ENCODE measurements at places on chromosomes 3 and 15.

DNA sequence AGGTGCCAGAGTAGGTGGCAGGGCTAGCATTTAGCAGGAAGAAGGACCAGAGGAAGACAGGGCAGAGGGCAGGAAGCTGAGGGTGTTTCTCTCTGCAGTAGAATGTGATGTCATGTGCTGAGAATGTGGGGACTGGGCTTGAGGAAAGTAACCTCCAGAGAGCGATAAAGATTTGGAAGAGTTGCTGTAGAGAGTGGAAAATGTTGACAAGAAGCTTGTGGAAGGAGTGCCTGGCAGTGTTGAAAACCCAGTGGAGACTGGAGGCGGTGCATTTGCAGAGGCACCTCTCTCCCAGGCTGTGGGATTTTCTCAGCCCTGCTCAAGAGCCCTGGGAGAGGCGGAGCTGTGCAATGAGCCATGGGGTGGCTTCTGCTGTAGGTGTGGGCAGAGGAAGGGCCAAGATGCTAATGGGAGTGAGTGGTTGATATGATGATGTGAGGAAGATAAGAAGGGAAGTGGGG lies 54.8 kb downstream of the MESD start:
- DNase-seq, result no peak

GRCh38 chr3:9914559-9915253 lies 2.2 kb upstream of the IL17RC start:
- peak; percentile 10 for DNase-seq

- DNase-seq, result no peak
Observed at GRCh38 chr15:87167706-87168105, 1088.0 kb downstream of the AGBL1 start.

- peak; percentile 33 for DNase-seq
Observed at GRCh38 chr3:58307639-58308215, 1.4 kb downstream of the HTD2 start.

GRCh38 chr3:112247900-112248299 lies 46.1 kb downstream of the SLC9C1 start:
- DNase-seq, result no peak

DNA sequence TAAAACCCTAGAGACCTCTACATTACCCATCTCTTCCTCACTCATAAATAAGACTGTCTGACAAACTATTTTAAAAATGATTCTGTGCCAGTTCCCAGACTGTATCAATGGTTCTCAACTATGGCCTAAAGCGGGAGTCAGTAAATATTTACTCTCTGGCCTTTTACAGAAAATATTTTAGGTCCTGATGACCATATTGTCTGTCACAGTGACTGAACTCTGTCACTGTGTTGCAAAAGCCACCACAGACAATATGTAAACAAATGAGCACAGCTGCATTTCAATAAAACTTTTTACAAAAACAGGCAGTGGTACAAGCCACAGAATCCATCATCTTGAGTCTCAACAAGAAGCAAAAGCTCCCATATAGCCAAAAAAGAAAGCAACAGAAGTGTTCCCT lies 45.4 kb downstream of the PLOD2 start:
- DNase-seq, result no peak

DNA sequence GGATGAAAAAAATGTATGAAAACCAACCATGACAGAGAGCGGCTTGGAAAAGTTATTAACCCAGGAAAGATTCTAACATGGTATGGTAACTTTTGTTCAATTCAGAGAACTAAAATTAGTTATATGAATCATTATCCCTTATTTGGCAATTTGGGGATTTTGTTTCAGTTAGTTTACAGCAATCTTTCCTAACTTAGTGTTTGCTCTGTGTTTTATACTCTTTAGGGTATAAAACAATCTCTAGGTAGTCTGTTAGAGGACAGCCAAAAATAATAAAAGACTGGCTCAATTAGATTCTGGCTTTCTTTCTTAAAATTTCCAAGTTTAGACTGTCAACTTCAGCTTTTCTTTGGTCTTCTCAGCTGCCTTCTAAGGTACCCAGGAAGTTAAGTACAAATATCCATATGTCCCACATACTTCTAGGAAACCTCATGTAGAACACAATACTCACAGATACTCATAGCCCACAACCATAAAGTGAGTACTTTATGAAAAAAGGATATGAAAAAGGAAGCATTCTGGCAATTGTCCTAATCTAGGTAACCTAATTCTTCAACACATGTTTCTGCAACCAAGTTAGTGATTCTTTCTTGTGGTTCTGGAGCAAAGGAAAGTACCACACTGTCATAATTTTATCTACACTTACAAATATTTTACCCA lies 849.3 kb downstream of the ROBO1 start:
- DNase-seq, result no peak

GRCh38 chr15:101093958-101094357 lies 157.9 kb downstream of the CHSY1 start:
- no peak for DNase-seq

DNA sequence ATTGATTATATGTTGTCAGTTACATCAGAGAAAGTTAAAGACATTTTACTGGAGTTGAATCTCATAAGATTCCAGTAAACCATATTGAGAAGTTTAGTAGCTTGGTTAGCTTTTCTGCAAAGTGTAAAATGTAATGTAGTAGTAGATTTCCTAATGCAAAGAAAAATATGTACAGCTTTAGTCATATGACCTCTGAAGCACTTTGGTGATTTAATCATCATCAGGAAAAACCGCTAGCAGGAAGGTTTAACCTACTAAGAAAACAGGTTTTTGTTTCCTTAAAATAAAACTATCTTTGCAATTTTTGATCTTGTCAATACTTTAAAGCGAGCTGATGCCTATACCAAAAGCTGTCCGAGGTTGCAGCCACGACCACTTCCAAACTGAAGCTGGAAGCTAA lies 364.6 kb upstream of the ZNF385D start:
- DNase-seq, result no peak

GRCh38 chr3:49406571-49407565 lies 4.9 kb downstream of the RHOA start:
- no peak for DNase-seq

DNA sequence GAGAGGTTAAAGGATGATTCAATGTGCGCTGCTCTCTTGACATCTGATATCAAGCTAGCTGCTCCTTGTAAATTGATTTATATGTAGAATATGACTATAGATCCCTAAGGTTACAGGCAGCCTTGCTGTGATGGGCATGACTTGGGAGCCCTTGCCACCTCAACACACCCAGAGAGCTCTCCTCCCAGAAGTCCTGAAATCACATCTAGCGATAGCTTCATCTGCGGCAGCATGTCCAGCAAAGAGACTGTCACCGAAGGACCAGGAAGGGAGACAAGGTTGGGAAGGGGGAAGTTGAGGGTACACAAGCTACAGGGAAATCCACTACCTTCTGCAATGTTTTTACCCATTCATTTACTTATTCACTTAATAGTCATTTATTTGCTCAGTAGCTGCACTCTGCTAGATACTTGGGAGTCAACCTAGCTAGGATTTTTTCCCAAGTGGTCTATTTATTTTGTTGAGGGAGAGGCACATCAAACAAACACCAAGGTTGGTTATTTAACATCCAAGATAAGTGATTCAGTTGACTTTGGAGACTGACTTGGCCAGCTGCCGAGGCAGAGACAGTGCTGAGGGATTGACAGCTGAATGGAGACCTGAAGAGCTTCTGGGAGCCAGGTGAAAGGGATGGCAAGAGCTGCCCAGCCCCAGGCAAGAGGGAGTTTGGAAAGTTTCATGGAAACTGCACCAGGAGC lies 205.8 kb upstream of the IL12A start:
- DNase-seq, result no peak

- no peak for DNase-seq
Observed at GRCh38 chr3:25091934-25092333, 336.1 kb upstream of the RARB start.

GRCh38 chr3:194837457-194838127 lies 151.9 kb downstream of the FAM43A start:
- no peak for DNase-seq

DNA sequence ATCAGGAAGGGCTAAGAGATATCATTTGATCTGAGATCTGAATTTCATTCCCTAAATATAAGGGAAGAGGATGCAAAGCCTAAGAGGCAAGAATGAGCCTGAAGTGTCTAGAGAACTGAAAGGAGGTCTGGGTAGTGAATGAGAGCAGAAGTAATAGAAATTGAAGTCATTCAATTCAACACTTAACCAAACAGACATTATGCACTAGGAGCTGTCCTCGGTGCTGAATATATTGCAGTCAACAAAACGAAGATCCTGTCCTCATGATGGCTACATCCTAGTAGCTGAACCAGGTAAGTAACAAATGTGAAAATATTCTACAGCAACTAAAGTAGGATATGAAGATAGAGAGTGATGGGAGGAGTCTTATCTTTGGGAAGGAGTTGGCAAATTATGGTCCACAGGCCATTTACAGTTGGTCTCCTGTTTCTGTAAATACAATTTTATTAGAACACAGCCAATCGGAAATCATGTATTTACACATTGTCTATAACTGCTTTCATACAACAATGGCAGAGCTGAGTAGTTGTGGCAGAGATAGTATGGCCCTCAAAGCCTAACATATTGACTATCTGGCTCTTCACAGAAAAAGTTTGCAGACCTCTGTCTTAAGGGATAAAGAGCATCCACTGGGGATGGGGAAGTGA lies 192.9 kb upstream of the CADPS start:
- DNase-seq, result no peak

DNA sequence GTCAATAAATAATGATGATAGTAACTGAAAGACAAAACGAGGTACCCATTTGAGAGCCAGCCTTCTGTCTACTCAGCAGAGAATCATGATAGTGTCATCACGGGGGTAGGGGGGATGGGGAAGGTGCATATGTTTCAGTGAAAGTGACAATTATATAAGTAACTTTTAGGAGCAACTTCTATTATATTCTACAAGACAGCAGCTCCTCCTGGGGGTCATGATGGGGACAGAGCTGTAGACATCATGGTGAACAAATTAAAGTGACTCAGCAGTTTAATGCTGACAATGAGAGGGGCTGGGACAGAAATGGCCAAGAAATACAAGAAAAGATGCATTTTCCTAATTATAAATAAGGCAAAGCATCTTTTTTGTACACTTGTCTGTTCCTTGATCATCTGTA lies 11.8 kb downstream of the CAPN3 start:
- no peak for DNase-seq

- peak; percentile 65 for DNase-seq
Observed at GRCh38 chr3:171809861-171810628, at the start of gene PLD1. TSS of gene PLD1 (minus strand) at chr3:171810483. CDS start at chr3:171738051, 72,432 bp downstream.

GRCh38 chr15:36356466-36356865 lies 223.0 kb upstream of the CDIN1 start:
- DNase-seq, result no peak

DNA sequence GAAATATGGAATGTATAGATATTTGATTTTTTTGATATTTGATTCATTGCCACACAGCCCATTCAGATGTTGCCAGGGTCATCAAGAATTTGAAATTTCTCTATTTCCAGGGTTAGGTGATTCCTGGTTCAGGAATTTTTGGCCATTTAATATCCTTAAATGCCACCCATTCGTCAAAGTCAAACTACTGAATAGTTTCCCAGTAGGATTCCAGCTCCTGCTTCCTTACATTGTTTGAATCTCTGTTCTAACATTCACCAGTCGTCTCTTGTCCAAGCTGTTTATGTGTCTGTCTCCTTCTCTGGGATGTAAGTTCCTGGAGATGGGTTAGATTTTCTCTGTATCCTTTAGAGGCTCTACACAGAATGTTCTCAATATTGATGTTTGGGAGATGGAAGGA lies 124.9 kb upstream of the TLE3 start:
- no peak for DNase-seq

DNA sequence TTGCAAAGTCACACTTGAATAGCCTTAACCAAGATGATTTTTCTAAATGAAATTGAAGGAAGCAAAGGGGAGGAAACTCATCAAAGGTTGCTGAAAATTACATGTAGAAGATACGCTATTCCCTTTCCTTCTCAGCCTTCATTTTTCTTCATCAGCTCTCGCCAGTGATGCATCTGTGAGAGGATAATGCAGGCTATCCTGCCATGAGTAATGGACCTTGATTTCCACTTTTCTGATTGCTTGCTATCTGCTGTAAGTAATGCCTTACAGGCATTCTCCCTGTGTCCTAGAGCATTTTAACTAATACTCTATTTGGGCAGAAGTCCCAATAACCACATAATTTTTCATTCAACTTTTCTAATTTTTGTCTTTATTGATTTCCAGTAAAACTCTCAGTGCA lies 162.6 kb downstream of the BBX start:
- DNase-seq, result no peak

GRCh38 chr3:173249457-173249856 lies 108.4 kb upstream of the SPATA16 start:
- DNase-seq, result no peak

- DNase-seq, result no peak
Observed at GRCh38 chr15:51089041-51089440, 5.7 kb downstream of the TNFAIP8L3 start.

GRCh38 chr15:34336231-34336990 lies 1.2 kb downstream of the SLC12A6 start:
- no peak for DNase-seq

GRCh38 chr3:124962403-124962940 lies 27.9 kb upstream of the MUC13 start:
- DNase-seq, result no peak

DNA sequence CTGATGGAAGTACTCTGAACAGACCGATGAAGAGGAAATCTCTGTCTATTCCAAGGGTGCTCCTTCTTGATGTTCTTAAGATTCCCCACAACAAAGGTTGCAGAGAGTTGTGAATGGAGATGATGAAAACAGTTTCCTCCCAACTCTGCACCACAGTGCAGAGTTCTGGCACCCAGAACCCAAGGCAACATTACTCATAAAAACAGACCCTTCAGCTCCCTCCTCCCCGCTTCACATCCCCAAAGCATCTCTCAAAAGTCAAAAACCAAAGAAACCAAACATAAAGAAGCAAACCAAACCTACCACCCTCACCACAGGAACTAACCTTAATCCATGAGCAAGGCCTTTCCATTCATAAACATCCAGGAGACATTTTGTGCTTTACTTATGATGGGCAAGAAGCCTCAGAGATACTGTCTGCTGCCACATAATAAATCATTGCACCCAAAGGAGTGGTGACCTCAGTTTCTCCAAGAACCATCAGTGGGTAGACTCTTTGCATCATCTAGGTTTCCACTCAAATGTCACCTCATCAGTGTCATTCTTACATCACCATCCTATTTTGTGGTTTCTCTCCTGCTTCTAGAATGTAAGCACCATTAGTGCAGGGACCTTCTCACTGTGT lies 13.2 kb downstream of the PCOLCE2 start:
- no peak for DNase-seq

DNA sequence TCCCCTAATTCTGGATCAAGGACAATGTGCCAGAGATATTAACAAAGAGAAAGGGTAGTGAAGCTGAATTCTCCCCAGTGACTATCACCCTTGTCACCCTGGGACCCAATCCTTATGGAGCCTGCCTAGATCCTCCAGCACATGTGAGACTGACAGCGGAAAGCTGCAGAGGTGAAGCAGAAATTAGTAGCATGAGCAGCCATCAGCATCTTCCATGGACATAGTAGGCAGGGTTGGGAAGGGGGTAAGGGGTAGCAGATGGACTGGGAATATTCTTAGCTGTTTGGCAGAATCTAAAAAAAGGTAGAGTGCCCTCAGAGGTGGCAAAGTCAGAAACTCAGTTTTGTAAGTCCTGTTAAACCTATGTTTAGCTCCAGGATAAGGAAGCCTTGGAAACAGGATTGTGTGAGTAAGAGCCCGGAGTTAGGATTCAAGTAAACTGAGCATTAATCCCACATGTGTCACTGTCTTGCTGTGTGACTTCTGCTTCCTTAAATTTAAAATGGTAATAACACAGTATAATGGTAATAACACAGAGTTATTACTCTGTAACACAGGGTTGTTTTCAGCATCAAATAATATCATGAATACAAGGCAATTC lies 14.5 kb downstream of the GOLIM4 start:
- no peak for DNase-seq

- no peak for DNase-seq
Observed at GRCh38 chr3:110391042-110391441, 680.6 kb upstream of the NECTIN3 start.

Data from BE2C (cell line).